ENCODE measurements at places on chromosomes 2 and 18.

DNA sequence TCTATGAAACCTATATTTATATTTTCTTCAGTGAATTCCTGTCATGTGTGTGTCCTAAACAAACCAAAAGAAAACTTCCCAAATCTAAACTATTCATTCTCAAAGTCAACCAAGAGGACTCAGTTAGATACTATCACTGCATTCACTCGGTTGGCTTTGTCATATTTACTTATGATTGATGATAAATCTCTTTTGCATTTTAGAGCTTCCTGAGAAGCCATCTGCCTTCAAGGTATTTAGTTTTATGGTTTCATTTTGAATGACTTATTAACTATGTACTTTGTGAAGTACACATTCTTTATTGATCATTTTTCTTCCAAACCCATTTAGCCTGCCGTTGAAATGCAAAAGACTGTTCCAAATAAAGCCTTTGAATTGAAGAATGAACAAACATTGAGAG lies 36.2 kb downstream of the ANKRD30B start:
- no peak for DNase-seq

DNA sequence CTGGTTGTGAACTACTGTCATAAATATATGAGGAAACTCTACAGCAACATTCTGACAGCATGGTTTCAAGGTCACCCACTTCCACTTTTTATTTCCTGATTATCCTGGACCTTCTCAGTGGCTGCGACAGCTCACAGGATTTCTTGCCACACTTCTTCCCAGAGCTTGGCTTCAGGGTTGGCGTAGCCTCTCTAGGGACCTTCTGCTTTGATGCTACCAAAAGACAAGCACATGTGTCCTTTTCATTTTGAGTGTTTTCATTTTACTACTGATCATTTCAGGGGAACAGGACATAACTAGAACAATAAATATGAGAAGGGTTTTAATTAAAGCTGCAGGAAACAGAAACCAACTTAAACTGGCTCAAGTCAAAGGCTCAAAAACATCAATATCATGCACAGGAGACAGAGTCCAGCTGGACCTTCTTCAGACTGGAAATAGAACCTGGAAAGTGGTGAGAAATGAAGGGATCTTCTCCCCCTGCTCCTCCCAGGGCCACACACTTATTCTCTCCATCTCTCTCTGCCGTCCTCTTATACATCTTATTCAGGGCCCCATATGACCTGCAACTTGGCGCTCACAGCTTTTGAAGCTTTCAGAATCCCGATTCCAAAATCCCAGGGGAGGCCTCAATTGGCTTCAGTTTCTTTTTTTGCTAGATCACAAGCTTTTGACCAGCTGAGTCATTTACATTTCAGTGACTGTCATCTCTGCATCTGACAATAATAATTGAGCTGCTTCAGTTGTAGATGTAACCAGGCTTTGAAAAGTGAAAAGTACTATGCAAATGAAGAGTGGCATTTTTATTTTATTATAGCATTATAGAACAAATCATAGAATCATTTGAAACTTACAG lies 9.7 kb downstream of the VIT start:
- DNase-seq, result no peak

- no peak for DNase-seq
Measured at GRCh38 chr2:238897911-238898311, 50.0 kb downstream of the TWIST2 start.

GRCh38 chr18:36580266-36580665 lies 248.5 kb downstream of the TPGS2 start:
- no peak for DNase-seq

- no peak for DNase-seq
Measured at GRCh38 chr18:6449213-6449612, 34.5 kb upstream of the L3MBTL4 start.

- DNase-seq, result no peak
Measured at GRCh38 chr2:52501715-52502475, 1265.7 kb upstream of the CHAC2 start.

- no peak for DNase-seq
Measured at GRCh38 chr18:37322492-37323035, 243.0 kb downstream of the CELF4 start.

- DNase-seq, result no peak
Measured at GRCh38 chr18:58241877-58242276, 197.9 kb downstream of the NEDD4L start.

GRCh38 chr2:96407041-96407918 lies 71.7 kb downstream of the NCAPH start:
- DNase-seq, result peak; percentile 63

GRCh38 chr18:59560556-59560955 lies 136.7 kb downstream of the CCBE1 start:
- no peak for DNase-seq

- DNase-seq, result no peak
Measured at GRCh38 chr2:232927032-232927792, 57.1 kb downstream of the SNORC start.

GRCh38 chr2:152083202-152083875 lies 15.5 kb downstream of the CACNB4 start:
- no peak for DNase-seq

DNA sequence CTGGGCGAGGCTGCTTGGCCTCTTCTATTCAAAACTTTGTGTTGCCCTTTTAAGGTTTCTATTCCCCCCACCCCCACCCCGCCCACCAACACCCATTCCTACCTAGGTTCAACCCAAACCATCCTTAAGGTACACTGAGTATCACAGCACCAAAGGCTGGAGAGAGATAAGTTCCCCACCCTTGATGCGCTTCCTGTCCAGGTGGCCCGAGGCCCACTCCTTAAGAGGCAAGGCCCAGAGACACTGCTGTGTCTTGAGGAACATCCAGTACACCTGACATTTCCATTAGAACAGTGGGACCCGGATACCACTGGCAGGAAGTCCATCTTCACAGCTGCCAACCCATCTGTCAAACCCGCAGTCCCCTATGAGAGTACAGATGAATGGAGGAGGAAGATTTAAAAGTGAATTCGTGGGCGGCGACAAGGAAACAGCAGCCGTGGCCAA lies 277 bp upstream of the INPP1 start:
- DNase-seq, result peak; percentile 53

DNA sequence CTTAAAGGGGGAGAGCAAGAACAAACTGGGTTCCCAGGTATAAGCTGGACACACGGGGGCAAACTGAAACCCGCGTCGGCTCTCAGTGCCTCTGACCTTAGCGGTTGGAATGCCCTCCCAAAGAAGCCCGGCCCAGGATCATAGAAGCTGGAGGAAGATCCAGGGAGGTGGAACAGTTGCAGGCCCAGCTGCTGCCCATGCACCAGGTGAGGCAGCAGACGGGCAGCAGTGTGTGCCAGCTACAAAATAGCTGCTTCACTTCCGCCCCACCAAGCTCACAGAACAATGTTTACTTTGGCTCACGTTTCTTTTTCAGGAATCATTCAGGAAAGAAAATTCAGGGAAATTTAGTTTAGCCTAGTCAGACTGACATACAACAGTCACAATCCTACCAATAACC lies 3.9 kb upstream of the ERMN start:
- no peak for DNase-seq

GRCh38 chr18:49560624-49561288 lies 1.1 kb upstream of the LIPG start:
- no peak for DNase-seq

DNA sequence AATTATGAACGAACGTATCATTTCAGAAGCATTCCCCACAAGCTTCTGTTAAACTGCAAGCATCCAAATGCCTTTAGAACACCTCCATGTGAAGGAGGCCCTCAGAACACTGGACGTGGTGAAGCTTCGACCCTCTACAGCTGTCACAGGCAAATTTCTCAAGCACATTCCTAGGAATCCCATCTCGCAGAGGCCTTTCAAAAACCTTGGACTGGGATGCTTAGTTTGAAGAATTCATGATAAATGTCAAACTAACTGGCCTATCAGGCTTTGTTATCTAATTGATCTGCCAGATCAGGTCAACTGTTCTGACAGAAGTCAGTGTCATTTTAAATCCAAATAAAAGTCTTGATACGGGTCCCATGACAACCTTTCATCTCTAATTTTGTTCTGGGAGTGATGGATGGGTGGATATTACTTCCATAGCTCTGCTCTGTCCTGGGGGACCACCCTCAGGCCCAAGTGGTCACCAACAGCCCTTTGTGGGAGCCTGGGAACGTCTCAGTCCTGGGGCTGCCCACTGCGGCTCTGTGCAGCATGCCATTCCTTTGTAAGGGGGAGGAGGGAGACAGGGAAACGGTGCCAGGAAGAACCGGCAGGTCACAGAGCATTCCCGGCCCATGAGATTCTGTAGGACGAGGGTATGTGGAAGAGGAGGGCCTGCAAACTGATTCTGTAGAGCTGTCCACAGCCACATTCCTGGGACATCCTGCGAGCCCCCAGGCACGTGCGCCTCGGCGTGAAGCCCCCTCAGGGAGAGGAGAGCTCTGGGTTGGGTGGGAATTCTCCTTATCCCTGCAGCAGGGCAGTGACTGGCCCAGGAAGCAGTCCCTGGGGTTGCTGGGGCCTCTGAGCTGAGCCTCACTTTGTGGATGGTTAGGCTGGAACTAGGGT lies 59.1 kb upstream of the PXDN start:
- DNase-seq, result no peak

GRCh38 chr2:217225596-217225995 lies 365.7 kb upstream of the TNP1 start:
- DNase-seq, result no peak

- no peak for DNase-seq
Measured at GRCh38 chr2:71505770-71506140, 52.4 kb downstream of the DYSF start.

DNA sequence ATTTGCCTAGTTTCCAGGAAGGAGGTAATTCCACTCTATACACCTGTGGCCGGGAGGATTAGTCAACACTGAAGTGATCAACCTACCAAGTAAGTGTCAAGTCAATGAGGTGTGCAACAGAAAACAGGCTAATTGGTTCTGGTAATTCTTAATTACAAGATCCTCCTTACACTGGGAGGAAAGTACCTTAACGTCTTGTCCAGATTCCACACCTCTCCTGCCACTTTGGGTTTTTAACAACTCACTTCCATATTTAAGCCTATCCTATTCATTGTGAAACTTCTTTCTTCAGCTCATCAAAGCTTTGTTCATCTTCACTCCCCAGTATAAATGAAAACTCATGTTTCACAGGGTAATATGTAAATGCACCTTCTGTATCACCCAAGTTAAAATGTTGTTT lies 22.0 kb upstream of the MAP4K4 start:
- no peak for DNase-seq

GRCh38 chr2:56801770-56802169 lies 618.0 kb downstream of the CCDC85A start:
- no peak for DNase-seq

GRCh38 chr18:48835745-48836170 lies 115.0 kb downstream of the SMAD7 start:
- DNase-seq, result no peak

DNA sequence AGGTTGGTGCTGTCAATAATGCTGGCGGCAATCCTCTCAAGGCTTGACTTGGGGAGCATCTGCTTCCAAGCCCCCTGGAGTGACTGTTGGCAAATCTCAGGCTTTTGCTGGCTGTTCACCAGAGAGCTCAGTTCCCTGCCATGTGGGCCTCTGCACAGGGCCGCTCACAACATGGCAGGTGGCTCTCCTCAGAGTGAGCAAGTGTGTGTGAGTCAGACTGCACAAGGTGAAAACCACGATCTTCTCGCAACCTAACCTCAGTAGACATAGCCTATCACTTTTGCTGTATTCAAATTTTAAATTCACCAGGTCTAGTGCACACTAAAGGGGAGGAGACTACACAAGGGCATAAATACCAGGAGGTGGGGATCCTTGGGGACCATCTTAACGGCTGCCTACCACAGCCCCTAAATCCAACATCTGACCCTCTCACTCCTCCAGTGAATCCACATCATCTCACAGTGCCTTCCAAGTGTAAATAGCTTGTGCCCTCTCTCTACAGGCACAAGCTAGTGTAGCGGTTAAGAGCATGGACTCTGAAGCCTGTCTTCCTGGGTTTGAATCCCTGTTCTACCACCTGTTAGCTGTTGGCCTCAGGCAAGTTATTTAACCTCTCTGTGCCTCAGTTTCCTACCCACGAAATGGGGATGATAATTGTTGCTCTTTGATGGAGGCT lies 187.7 kb upstream of the CXCR4 start:
- no peak for DNase-seq

- no peak for DNase-seq
Measured at GRCh38 chr2:106734165-106734564, 151.8 kb downstream of the ST6GAL2 start.

DNA sequence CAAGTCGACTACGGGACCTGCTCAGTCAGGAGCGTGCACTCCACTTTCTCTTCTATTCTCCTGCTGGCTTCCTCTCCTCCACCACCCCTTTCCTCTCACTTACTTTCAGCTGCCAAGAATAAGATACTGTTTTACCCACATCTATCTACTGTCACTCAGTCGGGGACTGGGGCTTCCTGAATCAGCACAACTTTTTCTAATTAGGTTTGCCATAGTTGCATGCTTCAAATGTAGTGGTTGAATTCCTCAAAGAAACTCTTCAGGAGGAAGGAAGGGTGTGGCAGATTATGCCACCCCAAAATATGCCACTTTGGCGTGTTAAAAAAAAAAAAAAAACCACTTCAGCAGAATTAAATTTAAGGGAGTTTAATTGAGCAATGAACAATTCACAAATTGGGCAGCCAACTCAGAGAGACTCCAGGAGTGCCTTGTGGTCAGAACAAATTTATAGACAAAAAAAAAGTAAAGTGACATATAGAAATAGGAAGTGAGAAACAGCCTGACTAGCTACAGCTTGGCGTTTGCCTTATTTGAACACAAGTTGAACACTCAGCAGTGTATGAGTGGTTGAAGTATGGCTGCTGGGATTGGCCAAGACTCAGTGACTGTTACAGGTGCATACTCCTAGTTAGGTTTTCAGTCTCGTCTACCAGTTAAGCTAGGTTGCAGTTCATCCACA lies 32.5 kb upstream of the RMDN2 start:
- no peak for DNase-seq

GRCh38 chr2:53911434-53912189 lies 51.8 kb upstream of the GPR75 start:
- DNase-seq, result no peak

DNA sequence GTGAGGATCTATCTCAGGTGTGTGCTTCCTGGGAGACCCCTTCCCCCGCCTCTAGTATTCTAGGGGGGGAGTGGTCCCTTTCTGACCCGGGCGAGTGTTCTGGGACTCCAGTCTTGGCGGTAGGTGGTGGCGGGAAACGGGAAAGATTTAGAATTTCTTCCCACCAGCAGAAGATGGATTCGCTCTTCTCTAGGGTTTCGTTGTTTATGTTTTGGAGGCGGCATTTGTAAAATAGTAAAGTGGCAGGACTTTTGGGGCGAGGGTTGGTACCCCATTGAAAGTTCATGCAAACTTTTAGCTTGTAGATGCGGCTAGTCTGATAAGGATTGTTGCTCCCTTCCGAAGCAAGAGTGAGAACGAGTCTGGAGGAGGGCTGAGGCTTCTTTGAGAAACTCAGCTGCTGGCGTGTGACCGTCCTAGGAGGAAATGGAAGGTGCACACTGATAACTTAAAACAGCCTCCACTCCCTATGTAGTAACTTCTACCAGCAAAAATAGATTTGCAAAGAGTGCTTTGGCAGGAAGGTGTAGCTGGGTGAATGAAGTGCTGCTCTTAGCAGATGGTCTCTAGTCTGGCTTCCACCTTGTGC lies 412 bp downstream of the GPD2 start:
- DNase-seq, result no peak

- DNase-seq, result no peak
Measured at GRCh38 chr2:166653185-166653813, 159.2 kb upstream of the SCN7A start.

- DNase-seq, result no peak
Measured at GRCh38 chr2:19474128-19474527, 115.7 kb upstream of the OSR1 start.

All from pulmonary artery endothelial cell (primary cell).